ENCODE measurements at places on chromosomes 3 and 15. TPM values are rescaled to one million over a fixed set of nuclear protein-coding genes. Genes with fewer than 3 reads are reported as not detected.

The SLC51A gene
- polyA plus RNA-seq = 0.81 TPM

The FRMD4B gene
- 8.8 TPM for polyA plus RNA-seq

The LRRC58 gene
- polyA plus RNA-seq = 4.6 TPM

The CCDC13 gene
- polyA plus RNA-seq = 0.84 TPM

The CX3CR1 gene
- 0.20 TPM for polyA plus RNA-seq

The SLC22A13 gene
- polyA plus RNA-seq = 0.09 TPM

The OR5AC2 gene
- not detected for polyA plus RNA-seq

The ADAMTS7 gene
- polyA plus RNA-seq = 40.3 TPM

The C3orf22 gene
- polyA plus RNA-seq = not detected

The C3orf49 gene
- polyA plus RNA-seq = not detected

The RPP25 gene
- polyA plus RNA-seq = 3.5 TPM

The APOD gene
- polyA plus RNA-seq = 174 TPM

The DAPK2 gene
- polyA plus RNA-seq = 48.8 TPM

The LXN gene
- 10.2 TPM for polyA plus RNA-seq

The CCDC39 gene
- polyA plus RNA-seq = not detected

The ZNF80 gene
- not detected for polyA plus RNA-seq

The SEMA3G gene
- 11.2 TPM for polyA plus RNA-seq

The MUSTN1 gene
- polyA plus RNA-seq = 152 TPM

The PCLAF gene
- polyA plus RNA-seq = 0.57 TPM

The CPN2 gene
- polyA plus RNA-seq = 0.07 TPM

The KIF15 gene
- 0.29 TPM for polyA plus RNA-seq

The SOX14 gene
- not detected for polyA plus RNA-seq

The ARNT2 gene
- polyA plus RNA-seq = 3.6 TPM

The SLC9A9 gene
- 3.6 TPM for polyA plus RNA-seq

The IL17RE gene
- 1.2 TPM for polyA plus RNA-seq

The NR2E3 gene
- polyA plus RNA-seq = 0.05 TPM

The ALS2CL gene
- 18.8 TPM for polyA plus RNA-seq

The VILL gene
- polyA plus RNA-seq = 5.4 TPM

The RAB6B gene
- 23.6 TPM for polyA plus RNA-seq

The RBP2 gene
- not detected for polyA plus RNA-seq

The GOLGA8T gene
- polyA plus RNA-seq = 0.32 TPM

Data from right cardiac atrium (tissue), 5 donors.